ENCODE measurements at places on chromosomes 2 and 18.

DNA sequence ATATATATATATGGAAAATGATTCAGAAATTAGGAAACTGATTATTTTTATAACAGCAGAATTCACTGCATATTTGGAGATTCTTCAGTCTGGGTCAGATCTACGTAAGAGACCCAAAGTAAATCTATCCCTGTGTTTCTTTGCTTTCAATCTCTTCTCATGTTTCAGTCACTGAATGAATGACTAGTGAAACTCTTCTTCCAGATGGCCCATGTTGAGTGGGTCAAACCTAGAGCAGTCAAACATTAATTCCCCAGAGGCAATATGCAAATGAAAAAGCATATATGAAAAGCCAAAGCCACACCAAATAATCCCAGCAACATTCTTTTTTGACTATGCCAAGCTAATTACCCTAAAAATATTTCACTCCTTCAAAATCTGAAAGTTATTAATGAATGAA is 317.3 kb downstream of the RBM43 start:
- DNase-seq = no peak

DNA sequence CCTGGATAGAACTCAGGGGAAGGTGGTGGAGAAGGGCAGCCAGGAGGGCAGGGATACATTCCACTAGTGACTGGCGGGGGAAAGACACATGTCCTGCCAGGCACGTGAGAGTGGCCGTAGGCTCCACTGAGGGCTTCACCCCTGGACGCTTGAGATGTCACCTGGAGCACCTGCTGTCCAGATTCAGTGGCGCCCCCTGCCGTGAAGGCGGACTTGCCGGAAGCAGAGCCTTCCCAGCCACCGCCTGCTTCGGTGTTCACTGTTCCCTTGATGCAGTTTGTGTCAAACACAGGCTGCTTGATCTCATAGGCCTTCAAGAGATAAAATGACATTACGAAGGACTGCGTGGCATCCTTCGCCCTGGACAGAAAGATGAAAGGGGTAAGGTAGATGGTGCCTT is 335.3 kb downstream of the ZNF521 start:
- no peak for DNase-seq

- DNase-seq = peak; percentile 27
Measured at GRCh38 chr2:30234180-30234971, 3.0 kb downstream of the LBH start.

- peak; percentile 38 for DNase-seq
Measured at GRCh38 chr2:151410485-151410834, 758 bp downstream of the RIF1 start.

DNA sequence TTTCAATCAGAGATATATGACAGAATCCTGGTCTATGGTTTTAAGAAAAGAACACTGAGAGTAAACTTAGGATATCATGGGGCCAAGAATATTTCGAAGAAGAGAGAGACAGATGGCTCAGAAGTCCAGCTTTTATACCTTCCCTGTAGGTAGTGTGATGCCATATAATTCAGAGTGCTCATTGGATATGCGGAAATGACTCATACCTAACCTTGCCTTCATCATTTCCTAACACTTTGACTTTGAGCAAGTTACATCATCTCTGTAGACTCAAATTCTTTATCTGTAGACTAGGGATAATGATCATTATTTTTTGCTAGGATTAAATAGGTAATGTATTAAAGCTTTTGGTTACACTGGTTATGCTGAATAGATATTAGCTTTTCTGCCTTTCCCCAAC is 461.6 kb upstream of the CNTNAP5 start:
- no peak for DNase-seq

GRCh38 chr2:13034861-13035260 is 318.1 kb downstream of the TRIB2 start:
- no peak for DNase-seq

- DNase-seq = no peak
Measured at GRCh38 chr2:39411181-39411944, 25.7 kb downstream of the MAP4K3 start.

DNA sequence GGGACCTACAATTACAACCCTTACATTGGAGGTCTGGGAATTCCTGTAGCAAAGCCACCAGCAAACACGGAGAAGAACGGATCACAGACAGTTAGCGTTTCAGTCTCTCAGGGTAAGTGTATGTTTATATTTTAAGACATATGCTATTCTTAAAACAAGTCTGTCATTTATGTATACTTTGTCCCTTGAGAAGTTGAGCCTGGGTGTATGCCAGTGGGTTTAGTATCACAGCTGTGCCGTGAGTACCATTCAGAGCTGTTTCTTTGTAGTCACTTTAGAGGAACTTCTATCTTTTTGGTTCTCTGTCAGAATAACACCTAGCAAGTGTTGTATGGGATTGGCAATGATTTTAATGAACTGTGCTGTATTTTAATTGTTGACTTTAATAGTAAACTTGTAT is 125.6 kb downstream of the BIRC6 start:
- DNase-seq = no peak

DNA sequence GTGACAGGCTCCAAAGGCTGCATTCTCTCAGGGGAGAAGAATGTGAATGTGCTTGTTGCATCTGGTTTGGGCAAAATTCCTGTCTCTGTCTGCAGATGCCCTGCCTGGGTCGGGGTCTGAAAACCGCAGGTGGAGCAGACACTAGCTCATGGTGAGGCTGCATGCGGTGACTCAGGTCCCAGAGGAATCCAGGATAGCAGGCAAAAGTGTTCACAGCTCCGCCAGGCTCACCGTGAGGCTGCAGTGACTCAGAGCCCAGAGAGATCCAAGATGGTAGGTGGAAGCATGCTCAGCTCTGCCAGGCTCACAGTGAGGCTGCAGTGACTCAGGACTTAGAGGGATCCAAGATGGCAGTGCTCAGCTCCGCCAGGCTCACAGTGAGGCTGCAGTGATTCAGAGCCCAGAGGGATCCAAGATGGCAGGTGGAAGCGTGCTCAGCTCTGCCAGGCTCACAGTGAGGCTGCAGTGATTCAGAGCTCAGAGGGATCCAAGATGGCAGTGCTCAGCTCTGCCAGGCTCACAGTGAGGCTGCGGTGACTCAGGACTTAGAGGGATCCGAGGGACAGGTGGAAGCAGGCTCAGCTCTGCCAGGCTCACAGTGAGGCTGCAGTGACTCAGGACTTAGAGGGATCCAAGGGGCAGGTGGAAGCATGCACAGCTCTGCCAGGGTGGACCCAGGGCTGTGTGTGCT is 200.5 kb downstream of the ACKR3 start:
- no peak for DNase-seq

GRCh38 chr18:59861009-59861408 is 38.8 kb upstream of the PMAIP1 start:
- DNase-seq = no peak

DNA sequence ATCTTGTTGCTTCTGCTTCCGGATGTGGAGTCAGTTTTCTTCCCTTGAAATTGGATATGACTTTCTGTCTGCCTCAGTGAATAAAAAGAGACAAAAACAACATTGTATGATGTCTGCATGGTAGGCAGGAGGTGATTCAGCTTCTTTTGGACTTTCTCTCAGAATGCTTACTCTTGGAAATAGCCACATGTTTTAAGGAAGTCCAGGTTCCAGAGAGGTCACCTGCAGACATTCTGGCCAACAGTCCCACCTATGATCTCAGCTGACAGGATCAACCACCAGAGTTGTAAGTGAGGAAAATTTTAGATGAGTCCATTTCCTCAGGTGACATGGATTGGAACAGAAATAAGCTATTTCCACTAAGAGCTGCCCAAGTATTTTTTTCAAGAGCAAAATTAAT is 508.7 kb upstream of the FAM98A start:
- no peak for DNase-seq

Measured in activated T-cell treated with anti-CD3 and anti-CD28 coated beads for 1 hour (primary cell).